Activated naive CD4-positive, alpha-beta T cell treated with anti-CD3 and anti-CD28 coated beads, Interleukin-2, amount 50 U/mL, for 72 hours (primary cell): ENCODE measurements at places on chromosomes 2 and 18.

GRCh38 chr2:13698847-13699246 lies 933.7 kb upstream of the LRATD1 start:
- no peak for DNase-seq

DNA sequence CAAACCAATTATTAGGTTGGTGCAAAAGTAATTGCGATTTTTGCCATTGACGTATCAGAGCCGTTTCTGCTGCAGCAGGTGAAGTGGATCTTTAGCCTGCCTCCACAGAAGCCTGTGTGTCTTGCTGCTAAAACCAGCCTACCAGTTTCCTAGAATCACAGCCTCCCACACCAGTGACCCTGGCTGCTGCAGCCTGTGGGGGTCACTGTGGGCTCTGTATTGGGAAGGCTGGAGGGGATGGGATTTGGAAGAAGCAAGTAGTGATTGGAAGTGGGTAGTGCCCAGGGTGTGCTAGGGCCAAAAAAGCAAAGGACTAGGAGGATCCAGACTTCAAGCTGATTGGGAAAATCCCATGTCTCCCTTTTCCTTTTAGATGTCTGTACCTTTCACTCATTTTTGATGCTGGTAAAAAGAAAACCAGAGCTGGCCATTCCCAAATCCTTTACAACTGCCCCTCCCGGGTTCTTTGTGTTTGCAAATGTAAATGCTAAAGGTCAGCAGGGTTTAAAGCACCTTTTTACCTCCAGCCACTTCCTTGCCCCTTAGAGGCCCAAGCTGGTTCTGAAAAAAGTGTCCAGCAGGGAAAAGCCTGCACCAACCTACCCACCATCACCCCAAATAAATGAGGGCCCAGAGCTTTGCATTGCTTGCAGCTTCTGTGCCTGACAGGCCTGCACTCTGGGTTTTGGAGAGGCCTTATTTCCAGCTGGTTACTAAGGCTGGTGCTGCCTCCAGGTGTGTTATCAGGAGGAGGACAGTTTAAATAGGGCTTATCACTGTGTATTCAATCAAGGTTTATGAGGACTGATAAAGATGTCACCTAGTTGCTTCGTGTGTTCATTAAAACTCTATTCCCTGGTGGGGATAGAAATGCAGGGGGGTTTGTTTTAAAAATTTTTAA lies 172.0 kb downstream of the MIB1 start:
- no peak for DNase-seq

GRCh38 chr2:109247340-109247739 lies 118.3 kb downstream of the SH3RF3 start:
- no peak for DNase-seq

DNA sequence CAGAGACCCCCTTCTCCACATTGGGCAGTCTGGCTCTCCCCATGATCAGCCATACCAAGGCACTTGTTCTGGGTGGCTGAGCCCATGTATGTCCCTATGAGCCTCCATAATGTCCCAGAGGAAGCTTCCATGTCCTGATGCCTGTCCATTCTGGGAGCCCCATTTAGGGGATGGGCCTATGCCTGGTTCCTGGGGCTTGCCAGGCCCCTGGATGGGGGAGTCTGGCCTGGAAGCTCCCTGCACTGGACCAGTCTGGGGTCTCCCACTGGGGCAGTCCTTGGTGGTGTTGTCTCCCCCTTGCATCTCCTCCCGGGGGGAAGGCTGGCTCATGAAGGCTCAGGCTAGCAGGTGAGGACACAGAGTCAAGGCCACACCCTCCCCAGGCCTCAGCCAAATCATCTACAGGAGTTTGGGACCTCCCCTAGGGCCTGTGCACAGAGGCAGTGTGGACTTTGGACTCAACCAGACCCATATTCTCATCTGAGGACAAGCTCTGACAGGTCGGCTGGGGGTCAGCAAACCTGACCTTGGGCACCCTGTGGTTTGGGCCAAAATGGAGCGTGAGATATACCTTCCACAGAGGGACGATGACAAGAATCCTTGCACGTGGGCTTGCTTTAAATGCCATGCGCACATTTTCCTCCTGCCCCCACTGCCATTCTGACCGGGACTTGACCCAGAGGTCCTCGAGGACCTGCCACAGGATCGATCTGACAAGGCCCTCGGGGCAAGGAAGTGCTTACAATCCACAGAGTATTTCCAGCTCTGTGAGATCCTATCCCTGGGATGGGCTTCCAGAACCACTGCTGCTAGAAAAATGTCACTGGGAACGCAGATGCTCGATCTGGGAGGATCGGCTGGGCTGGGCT lies 38.8 kb downstream of the INHBB start:
- no peak for DNase-seq

DNA sequence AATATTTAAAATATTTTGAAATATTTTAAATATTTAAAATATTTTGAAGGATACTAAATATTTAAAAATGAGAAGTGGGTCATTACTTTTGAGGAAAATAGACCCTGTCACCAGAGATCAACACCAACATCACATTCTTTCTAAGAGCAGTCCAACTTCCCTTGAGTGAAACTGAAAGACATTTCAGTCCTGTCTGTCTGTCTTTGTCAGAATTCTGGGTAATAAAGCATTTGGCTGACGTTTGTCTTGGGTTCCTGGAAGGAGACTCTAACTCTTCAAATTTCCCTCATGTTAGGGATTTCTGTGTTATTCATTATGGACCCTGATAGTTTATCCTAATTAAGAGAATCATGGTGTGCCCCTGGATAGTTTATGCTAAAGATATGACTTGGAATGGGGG lies 32.8 kb downstream of the TTC21B start:
- no peak for DNase-seq

DNA sequence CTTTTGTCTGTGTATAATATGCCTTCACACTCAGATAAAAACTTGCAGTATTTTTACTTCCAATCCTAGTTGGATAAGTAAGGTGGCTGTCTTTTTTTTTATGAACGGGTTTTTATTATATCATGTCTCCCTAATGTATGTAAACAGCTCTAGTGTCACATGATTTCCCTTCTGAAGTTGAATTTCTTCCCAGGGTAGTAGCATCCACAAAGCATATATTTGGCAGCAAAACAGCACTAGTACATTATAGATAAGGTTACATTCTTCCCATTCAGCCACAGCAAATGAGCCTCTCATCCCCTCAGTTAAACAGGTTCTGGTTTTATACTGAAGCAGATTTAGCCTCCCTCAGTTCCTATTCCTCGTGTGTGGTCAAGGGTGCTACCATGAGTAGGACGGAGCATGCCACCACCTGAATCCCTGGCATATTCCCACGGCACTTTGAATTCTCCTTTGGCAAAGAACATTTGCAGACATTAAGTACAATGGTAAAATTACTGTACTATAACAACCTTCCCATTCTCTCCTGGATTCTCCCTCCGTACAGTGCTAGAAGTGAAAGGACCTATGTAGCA lies 15.4 kb upstream of the DTNA start:
- DNase-seq, result no peak

DNA sequence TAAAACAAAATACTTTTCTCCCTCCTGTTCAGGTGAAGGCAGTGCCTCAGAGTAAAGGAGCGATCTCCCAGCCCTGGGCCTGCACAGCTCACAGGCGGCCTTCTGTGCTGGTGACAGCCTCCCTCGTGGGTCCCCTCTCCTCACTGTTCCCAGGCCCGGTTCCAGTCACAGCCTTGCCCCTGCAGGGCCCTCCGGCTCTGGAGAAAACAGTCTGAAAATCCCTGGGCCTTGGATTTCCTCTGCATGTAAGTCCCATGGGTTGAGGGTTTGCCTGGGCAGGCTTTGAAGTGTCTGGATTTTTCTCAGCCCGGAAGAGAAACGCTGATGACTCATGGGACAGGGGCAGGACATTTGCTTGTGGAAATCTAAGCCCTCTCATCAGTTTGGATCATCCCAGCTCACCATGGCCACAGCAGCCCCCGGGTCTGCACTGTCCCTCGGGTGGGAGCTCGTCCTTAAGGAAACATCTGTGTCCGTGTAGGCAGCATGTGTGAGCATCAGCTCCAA lies 186.1 kb upstream of the RAB12 start:
- DNase-seq, result no peak

GRCh38 chr2:164538240-164538866 lies 82.9 kb downstream of the GRB14 start:
- no peak for DNase-seq

GRCh38 chr18:46696268-46696667 lies 39.2 kb upstream of the LOXHD1 start:
- no peak for DNase-seq

GRCh38 chr2:238658054-238658407 lies 189.9 kb upstream of the TWIST2 start:
- no peak for DNase-seq

GRCh38 chr2:226647621-226648518 lies 151.8 kb downstream of the IRS1 start:
- no peak for DNase-seq

- peak; percentile 43 for DNase-seq
Observed at GRCh38 chr2:11829324-11829946, 83.0 kb downstream of the LPIN1 start.

- no peak for DNase-seq
Observed at GRCh38 chr2:106108351-106108750, 85.8 kb downstream of the UXS1 start.

- no peak for DNase-seq
Observed at GRCh38 chr18:57801325-57801724, 1.8 kb downstream of the ATP8B1 start.
